CD4-positive, CD25-positive, alpha-beta regulatory T cell (primary cell): ENCODE measurements at places on chromosomes 13 and 19. TPM values are rescaled to one million over a fixed set of nuclear protein-coding genes. Genes with fewer than 3 reads are reported as not detected.

DNA sequence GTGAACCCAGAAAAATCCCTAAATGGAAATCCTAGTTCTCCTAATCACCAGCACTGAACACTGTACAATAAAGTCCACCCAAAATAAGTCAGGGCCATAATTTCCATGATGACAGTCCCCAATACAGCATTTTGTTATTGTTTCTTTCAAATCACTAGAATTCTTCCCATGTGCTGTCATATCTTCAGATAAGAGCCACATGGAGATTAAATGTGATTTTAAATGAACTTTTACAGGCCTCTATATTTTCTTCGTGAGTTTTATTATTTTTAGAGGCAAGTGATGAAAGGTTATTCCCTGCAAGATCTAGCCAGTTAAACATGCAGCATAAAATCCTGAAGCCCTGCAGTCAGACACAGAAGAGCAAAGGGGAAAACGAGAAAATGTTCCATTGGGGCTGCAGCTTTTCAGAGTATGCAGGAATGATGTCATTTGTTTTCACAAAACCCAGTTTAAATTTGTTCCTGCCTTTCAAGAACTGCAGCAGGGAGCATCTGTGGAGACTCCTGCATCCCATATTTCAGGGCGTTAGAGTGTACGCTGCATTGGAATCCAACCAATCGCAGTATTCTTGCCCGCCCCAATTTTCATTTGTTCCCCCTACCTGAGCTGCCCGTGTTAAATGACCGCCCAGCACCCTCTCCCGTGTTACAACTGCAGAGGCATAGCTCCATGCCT lies 167.2 kb upstream of the KLF12 start:
- no peak overlapping the region for H3K4me3 ChIP-seq
- H3K27me3 ChIP-seq = no peaks in the 10 kb centered on the region
- H3K27ac ChIP-seq = no peak overlapping the region
- no peaks in the 10 kb centered on the region for H3K4me1 ChIP-seq
- H3K36me3 ChIP-seq = no peaks in the 10 kb centered on the region

DNA sequence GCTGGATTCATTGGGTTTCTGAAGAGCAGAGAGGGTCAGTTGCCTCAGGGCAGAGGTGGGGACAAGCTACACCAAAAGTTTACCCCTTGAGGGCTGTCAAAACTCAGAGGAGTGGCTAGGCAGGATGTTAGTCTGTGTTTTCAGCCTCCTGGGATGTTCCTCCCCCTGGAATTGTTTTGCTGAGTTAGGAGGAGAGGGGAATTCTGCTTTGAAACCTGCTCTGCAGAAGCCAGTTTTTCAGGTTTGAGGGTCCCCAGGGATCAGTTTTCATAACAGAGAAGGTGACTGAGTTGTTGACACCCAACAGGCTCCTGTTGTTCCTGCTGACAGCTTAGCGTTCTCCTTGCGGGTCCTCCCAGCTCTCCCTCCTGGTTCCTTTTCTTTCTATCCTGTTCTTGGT lies 121.9 kb upstream of the TMTC4 start:
- no peak for DNase-seq
- H3K27ac ChIP-seq = no peak overlapping the region
- H3K27me3 ChIP-seq = no peaks in the 10 kb centered on the region
- H3K36me3 ChIP-seq = no peaks in the 10 kb centered on the region
- no peaks in the 10 kb centered on the region for H3K4me1 ChIP-seq
- no peak overlapping the region for H3K4me3 ChIP-seq

GRCh38 chr13:112651750-112652511 lies 37.9 kb upstream of the ATP11A start:
- no peaks in the 10 kb centered on the region for H3K27me3 ChIP-seq
- H3K4me3 ChIP-seq = no peak overlapping the region
- no peak overlapping the region for H3K27ac ChIP-seq
- no peaks in the 10 kb centered on the region for H3K4me1 ChIP-seq
- H3K36me3 ChIP-seq = no peaks in the 10 kb centered on the region

- no peaks in the 10 kb centered on the region for H3K27me3 ChIP-seq
- H3K4me1 ChIP-seq = peaks cover 23% of the 10 kb centered on the region
- peaks cover 34% of the 10 kb centered on the region for H3K36me3 ChIP-seq
- DNase-seq = peak; percentile 18
- no peak overlapping the region for H3K27ac ChIP-seq
These were observed 7.3 kb downstream of the PIAS4 start for GRCh38 chr19:4014541-4015491.

- no peak overlapping the region for H3K27ac ChIP-seq
- H3K4me1 ChIP-seq = no peaks in the 10 kb centered on the region
- H3K36me3 ChIP-seq = no peaks in the 10 kb centered on the region
- H3K27me3 ChIP-seq = no peaks in the 10 kb centered on the region
- no peak overlapping the region for H3K4me3 ChIP-seq
These were observed 38.1 kb downstream of the CHST8 start for GRCh38 chr19:33659835-33660234.

GRCh38 chr19:20969898-20970297 lies 46.8 kb downstream of the ZNF85 start:
- H3K36me3 ChIP-seq = no peaks in the 10 kb centered on the region
- no peak overlapping the region for H3K4me3 ChIP-seq
- H3K4me1 ChIP-seq = no peaks in the 10 kb centered on the region
- no peaks in the 10 kb centered on the region for H3K27me3 ChIP-seq

- DNase-seq = no peak
- H3K4me1 ChIP-seq = no peaks in the 10 kb centered on the region
- no peaks in the 10 kb centered on the region for H3K36me3 ChIP-seq
- H3K27ac ChIP-seq = no peak overlapping the region
These were observed 80.3 kb downstream of the UFM1 start for GRCh38 chr13:38429916-38430315.

DNA sequence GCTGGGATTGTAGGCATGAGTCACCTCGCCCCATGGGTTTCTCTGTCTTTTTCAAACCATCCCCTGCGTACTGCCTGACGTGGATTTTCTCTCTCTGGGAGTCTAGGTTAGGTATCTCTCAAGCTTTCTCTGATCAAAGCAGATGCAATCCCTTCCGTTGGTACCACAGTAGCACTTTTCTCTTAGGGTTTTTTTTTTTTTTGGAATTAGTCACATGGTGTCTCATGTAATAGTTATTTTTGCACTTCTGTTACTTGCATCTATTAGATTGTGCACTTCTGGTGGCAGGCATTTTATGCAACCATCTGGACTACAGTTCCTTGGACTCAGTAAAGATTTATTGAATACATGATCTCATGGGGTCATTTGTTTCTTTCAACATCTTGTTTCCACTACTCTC lies 72.1 kb downstream of the GPC6 start:
- H3K27me3 ChIP-seq = no peaks in the 10 kb centered on the region
- DNase-seq = no peak
- no peak overlapping the region for H3K4me3 ChIP-seq
- no peaks in the 10 kb centered on the region for H3K36me3 ChIP-seq

DNA sequence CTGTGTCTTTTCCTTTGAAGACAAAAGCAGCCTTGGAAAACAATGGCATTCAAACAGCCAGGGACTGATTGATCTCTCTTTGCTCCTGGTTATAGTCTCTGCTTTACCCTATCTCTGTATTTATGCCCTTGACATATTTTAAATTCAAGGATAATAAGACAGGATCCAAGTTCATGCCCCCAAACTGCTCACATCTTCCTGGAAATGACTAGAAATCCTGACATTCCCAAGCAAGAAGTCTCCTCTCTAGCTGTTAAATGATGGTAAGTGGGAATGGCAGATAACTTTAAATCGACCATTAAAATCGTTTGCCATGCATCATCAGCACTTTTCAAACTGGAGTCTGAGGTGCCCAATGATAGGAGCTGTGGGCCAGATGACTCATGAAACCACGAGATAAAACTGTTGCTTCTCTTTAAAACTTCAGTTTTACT lies 435.6 kb downstream of the FOXO1 start:
- DNase-seq = no peak
- H3K36me3 ChIP-seq = no peaks in the 10 kb centered on the region
- H3K27me3 ChIP-seq = no peaks in the 10 kb centered on the region

DNA sequence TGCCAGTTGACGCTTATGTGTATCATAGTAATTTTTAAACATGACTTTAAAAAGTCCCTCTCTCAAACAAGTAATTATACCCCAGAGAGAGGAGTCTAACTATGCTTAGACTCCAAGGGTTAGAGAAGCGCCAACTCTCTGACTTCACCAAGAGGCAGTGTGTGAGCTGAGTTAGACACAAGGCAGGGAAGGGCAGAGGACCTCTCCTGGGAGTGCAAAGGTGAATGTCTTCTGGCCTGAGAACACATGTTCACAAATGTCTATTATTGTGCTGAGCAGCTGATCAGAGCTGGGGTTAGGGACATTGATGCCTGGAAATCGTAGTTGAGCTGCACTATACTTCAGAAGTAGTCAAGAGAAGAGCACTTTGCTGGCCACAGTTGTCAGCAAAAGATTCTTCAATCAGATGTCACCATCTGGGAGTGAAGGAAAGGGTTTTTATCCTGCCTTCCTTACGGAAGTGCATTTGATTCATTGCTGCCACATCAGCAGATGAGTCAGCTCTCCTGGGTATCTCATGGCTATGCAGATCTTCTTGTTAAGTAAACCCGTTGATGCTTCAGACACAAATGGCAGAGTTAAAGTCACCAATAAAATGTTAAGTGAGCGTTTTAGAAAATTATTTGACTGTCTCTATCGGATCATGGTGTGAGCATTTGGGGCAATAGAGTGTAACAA lies 283.2 kb upstream of the ARGLU1 start:
- H3K27ac ChIP-seq = no peak overlapping the region
- no peaks in the 10 kb centered on the region for H3K36me3 ChIP-seq
- no peak overlapping the region for H3K4me3 ChIP-seq
- no peak for DNase-seq

GRCh38 chr13:57734306-57734705 lies 102.8 kb downstream of the PCDH17 start:
- no peak overlapping the region for H3K4me3 ChIP-seq

- no peaks in the 10 kb centered on the region for H3K27me3 ChIP-seq
- peak overlapping the region; percentile 94 for H3K27ac ChIP-seq
- H3K4me3 ChIP-seq = peak overlapping the region; percentile 35
- peaks cover 86% of the 10 kb centered on the region for H3K4me1 ChIP-seq
These were observed 17.3 kb downstream of the LCP1 start for GRCh38 chr13:46164661-46165060.

DNA sequence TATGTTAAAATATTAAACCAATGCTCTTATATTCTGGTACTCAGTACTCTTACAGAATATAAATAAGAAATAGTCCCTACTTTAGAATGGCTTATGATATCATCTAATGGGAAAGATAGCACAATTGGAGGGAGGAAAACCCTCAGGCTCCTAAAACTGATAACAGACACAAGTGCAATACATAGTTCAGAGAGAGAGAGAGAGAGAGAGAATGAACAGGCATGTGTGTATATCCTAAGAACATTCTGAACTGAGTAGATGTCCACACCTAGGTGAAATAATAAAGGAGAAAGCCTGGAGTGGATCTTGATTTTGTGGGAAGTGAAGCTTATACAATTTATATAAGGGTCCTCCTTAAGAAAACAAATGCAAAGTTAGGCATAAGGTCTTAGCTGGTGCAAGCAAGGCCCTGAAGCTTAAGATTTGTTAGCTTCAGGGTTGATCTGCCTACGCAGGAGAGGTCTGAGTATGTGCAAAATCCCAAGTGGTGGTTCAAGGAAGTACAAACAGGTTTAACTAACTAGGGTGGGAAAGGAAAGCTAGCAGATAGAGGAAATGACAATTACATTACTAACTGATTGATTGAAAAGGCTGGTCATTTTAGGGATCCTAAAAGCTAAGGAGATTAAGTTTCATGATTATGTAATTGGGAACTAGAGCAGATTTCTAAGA lies 53.3 kb downstream of the SOX21 start:
- no peak overlapping the region for H3K4me3 ChIP-seq
- H3K36me3 ChIP-seq = no peaks in the 10 kb centered on the region
- peaks cover 6% of the 10 kb centered on the region for H3K27me3 ChIP-seq
- no peaks in the 10 kb centered on the region for H3K4me1 ChIP-seq

GRCh38 chr13:49370371-49370770 lies 73.5 kb downstream of the CAB39L start:
- no peaks in the 10 kb centered on the region for H3K36me3 ChIP-seq
- peaks cover 9% of the 10 kb centered on the region for H3K4me1 ChIP-seq
- H3K4me3 ChIP-seq = no peak overlapping the region
- no peak for DNase-seq

DNA sequence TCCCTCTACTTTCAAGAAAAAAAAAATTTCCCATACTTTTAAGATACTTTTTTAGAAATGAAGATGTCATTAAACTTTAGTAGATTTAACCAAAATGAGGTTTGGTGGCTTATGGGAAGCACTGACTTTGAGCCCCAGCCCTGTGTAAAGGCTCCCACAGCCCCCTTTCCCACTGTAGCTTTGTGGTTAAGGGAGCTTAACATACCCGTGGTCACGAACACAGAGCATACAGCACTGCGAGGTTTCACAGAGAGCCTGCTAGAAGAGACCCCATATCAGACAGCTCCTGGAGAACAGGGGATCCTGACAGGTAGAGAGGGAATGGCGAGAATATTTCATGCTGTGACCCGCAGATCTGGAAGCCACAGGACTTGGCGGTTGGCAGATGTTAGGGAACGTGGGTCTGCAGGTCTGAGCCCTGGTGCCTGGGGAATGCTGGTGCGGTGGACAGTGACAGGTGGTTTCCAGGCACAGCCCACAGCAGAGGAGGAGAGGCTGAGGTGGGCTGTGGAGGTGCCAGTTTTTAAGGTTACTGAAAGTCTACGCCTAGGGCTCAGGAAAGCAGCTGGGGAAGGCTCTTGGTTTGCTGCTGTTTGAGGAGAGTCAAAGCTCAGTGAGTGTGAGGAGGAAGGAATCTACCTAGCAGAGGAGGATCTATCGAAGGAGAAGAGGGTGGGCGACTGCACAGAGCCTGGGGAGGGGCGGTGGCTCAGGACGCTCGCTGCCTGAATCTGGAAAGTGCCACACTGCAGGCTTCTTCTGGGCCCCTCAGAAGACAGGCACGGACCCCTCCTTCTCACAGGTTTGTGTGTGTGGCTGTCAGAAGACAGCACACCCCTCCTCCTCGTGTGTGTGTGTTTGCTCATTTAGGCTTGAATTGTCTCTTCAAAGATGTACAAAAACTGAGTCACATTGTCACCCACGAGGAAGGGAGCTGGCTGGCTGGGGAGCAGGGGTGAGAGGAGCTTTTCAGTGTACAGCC lies 49.9 kb downstream of the SLC7A9 start:
- H3K4me3 ChIP-seq = no peak overlapping the region
- H3K36me3 ChIP-seq = no peaks in the 10 kb centered on the region
- H3K4me1 ChIP-seq = no peaks in the 10 kb centered on the region
- H3K27ac ChIP-seq = no peak overlapping the region
- H3K27me3 ChIP-seq = no peaks in the 10 kb centered on the region

GRCh38 chr13:98480915-98481877 lies 95.7 kb downstream of the STK24 start:
- no peak for DNase-seq
- H3K27ac ChIP-seq = peak overlapping the region; percentile 29
- H3K4me1 ChIP-seq = peaks cover 87% of the 10 kb centered on the region
- peaks cover 20% of the 10 kb centered on the region for H3K36me3 ChIP-seq

- no peak overlapping the region for H3K4me3 ChIP-seq
- DNase-seq = no peak
- no peaks in the 10 kb centered on the region for H3K36me3 ChIP-seq
- H3K27me3 ChIP-seq = peaks cover 10% of the 10 kb centered on the region
- no peaks in the 10 kb centered on the region for H3K4me1 ChIP-seq
These were observed 18.4 kb upstream of the IPO5 start for GRCh38 chr13:97935071-97935470.

IGFL3 gene
- not detected for polyA plus RNA-seq

KCNC3 gene
- not detected for polyA plus RNA-seq

C19orf73 gene
- polyA plus RNA-seq = 1.1 TPM

ATP4B gene
- not detected for polyA plus RNA-seq

SOX21 gene
- polyA plus RNA-seq = not detected

PSG1 gene
- not detected for polyA plus RNA-seq

ZNF610 gene
- polyA plus RNA-seq = 0.37 TPM

SAFB2 gene
- polyA plus RNA-seq = 26.1 TPM

KLF1 gene
- polyA plus RNA-seq = 0.23 TPM

OR7A5 gene
- polyA plus RNA-seq = not detected

PIP5K1C gene
- 3.8 TPM for polyA plus RNA-seq

TMEM238 gene
- polyA plus RNA-seq = 1.1 TPM
